ENCODE measurements at places on chromosomes 5 and 9. TPM values are rescaled to one million over a fixed set of nuclear protein-coding genes. Genes with fewer than 3 reads are reported as not detected.

The CNOT6 gene
- total RNA-seq = 49.7 TPM

The GPX3 gene
- 29.7 TPM for total RNA-seq

The SH2D3C gene
- 5.4 TPM for total RNA-seq

The PCDHB7 gene
- 8.9 TPM for total RNA-seq

The IRX1 gene
- 0.25 TPM for total RNA-seq

The CDH6 gene
- total RNA-seq = 37.4 TPM

The WDR38 gene
- total RNA-seq = 0.25 TPM

The FAM221B gene
- not detected for total RNA-seq

The RGS7BP gene
- 7.6 TPM for total RNA-seq

The DBH gene
- total RNA-seq = not detected

The HRCT1 gene
- total RNA-seq = not detected

The NHP2 gene
- 88.0 TPM for total RNA-seq

The SLCO6A1 gene
- 0.25 TPM for total RNA-seq

The KCNMB1 gene
- total RNA-seq = under 0.01 TPM

The CARD6 gene
- total RNA-seq = 0.74 TPM

The PTPN3 gene
- 4.4 TPM for total RNA-seq

The TAF11L5 gene
- not detected for total RNA-seq

The GLRA1 gene
- not detected for total RNA-seq

The OTP gene
- not detected for total RNA-seq

The IL4 gene
- total RNA-seq = not detected

The SLC36A3 gene
- not detected for total RNA-seq

The IL7R gene
- total RNA-seq = 0.98 TPM

The PCA3 gene
- total RNA-seq = 0.49 TPM

The FST gene
- total RNA-seq = 0.74 TPM

The SNCB gene
- total RNA-seq = 15.7 TPM

The APBA1 gene
- 34.2 TPM for total RNA-seq

The FOXD4L6 gene
- total RNA-seq = not detected

The PLAC8L1 gene
- total RNA-seq = 0.25 TPM

The IFNA13 gene
- total RNA-seq = not detected

Data from temporal lobe (tissue), 4 donors.